HTR-8/SVneo (cell line): ENCODE measurements at places on chromosomes 2 and 18.
A peak's percentile ranks its signal among the peaks of the same experiment; 100 is the strongest.

DNA sequence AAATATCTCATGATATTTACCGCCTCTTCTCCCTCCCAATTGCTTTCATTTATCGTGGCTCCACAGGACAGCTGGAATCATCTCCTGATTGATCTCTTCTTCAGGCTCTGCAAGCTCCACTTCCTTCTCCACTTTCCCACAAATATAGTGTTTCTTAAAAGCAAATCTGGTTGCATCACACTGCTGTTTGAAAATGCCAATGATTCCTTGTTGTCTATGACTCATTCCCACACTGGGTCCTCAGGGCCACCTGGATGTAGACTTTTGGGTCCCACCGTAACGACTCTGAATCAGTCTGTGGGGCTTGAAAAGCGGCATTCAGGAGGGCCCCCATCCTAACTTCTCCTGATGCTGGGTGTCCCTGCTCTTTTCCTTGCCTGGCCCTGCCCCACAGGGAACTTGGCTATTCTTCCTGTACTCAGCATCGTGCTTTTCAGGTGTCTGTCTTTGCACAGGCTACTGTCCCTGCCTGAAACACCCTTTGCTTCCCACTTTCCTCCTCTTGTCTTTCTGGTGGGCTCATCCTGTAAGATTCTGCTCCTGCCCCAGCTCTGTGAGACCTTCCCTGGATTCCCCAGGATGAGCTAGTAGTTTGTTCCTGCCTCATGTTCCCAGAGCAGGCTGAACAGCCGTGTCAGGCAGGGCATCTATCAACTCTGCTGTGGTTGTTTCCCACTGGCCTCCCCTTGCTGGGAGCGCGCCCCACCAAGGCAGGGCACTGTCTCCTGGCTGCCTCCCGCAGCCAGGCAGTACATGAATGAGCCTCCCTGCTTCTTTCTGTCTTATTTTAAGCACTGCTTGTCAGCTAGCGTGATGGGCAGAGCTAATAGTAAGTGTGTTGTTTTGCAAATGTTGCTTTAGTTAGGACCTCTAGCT lies 111.9 kb downstream of the KCTD1 start:
- DNase-seq, result peak; percentile 55

- no peak for DNase-seq
These were observed 44.6 kb downstream of the SERPINB7 start for GRCh38 chr18:63819786-63820185.

DNA sequence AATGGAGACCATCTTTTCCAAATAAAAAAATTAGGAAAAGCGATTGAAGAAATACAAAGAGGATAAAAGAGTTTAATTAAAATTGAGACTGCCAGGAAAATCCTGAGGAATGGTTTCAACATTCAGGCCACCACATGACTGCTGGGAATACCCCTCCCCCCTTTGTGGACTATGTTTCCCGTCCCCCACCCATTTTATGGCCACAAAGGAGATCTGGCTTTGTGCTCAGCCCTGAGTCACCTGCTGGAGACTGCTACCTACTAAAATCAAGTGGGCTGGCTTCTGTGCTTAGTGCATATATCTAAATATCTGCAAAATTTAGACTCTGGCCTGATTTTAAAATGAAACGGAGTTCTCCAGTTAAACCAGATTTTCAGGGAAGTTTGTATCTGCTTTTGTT lies 10.1 kb downstream of the RND3 start:
- DNase-seq, result no peak

DNA sequence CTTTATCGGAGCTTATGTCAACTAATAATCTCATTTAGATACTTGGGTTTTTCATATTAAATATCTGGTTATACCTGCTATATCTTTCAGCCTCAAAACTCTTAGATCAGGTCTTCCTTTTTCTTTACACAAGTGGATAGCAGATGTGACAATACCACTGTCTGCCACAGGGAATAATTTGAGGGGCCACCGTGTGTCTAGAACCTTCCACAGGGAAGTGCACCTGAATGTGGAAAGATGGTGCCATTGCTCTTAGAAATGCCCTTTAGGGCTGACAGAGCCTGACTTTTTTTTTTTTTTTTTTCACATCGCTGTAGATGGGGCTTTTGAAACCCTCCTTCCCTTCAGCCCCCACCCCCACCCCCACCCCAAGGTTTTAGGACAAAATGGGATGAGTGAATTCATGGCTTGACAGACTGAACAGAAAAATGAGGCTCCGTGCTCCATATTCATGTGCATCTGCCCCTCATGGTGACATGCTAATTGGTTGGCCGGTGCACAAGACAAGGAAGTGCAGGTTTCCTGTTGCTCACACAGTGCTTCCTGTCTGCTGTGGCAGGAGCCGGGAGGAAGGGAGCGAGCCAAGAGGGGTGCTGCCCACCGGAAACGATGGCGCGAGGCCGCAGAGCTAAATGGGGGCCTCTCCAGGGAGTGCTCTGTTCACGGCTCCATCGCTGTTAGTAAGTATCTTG lies 246.0 kb downstream of the LDLRAD4 start:
- DNase-seq, result no peak

- DNase-seq, result no peak
These were observed 33.7 kb downstream of the EIF4E2 start for GRCh38 chr2:232584238-232584637.

DNA sequence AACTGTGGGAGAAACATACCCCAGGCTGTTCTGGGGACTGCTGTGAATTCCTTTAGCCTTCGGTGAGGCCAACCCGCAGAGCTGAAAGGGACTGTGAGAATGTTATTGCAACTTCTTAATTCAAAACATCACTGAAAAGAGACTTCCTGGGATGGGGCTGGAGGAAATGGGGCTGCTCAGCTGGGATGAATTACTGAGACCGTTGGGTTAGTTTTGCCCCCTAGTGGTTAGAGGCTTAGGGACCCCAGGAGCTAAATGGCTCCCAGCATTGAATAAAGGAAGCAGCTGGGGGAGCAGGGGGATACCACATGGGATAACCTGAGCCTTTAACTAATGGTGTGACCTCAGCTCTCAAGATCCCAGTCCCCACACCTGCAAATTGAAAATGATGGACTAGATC lies 941.1 kb upstream of the FANCL start:
- peak; percentile 10 for DNase-seq

DNA sequence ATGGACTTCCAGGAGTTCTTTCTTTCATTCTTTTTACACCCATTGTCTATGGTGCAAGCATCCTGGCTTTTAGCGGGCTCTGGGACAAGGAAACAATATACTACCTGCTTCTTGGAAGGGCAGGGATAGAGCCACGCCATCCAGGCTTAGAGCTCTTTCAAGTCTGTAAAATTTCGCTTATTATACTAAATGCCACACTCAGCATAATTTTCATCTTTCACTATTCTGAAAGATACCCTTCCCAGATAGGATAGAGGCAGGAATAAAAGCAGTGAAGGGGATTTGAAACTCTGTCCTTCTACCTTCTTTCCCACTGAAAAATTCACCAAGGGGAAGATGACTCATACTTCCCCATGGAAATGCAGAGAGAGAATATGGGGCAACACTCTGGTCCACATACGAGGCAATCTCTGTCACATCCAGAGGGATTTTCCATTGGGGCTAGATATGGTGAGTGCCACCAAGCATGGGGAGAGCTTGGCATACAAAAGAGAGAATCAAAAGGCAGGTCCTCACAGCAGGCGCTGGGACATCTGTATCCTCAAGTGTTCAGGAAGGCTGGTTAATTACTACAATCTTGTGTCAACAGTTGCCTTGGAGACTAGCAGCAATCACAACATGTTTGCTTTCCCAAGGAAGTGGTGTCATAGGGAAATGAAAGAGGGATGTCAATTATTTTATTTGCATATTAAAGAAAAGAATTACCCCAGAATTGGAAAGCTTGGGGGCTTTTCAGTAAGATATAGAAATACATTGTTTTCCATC lies 127.6 kb downstream of the TDRD15 start:
- DNase-seq, result no peak

GRCh38 chr2:25310965-25311864 lies 30.5 kb downstream of the DNMT3A start:
- no peak for DNase-seq

- no peak for DNase-seq
These were observed 28.8 kb upstream of the TMEM18 start for GRCh38 chr2:705971-706511.

DNA sequence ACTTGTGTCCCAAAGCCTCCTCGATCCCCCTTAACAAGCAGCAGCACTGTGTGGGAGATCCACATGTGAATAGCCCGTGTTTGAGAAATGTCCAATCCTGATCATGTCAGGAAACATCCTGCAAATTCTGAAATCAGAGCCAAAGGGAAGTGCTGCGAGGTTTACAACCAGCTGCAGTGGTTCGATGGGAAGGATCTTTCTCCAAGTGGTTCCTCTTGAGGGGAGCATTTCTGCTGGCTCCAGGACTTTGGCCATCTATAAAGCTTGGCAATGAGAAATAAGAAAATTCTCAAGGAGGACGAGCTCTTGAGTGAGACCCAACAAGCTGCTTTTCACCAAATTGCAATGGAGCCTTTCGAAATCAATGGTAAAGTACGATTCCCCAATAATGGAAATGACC lies at the start of gene MARCO:
Gene MARCO (plus strand): TSS at position 164 of the 400 bp plus-strand sequence. CDS start 107 bp downstream, at position 271.
- no peak for DNase-seq

GRCh38 chr18:34695310-34695709 lies 14.8 kb upstream of the DTNA start:
- no peak for DNase-seq

DNA sequence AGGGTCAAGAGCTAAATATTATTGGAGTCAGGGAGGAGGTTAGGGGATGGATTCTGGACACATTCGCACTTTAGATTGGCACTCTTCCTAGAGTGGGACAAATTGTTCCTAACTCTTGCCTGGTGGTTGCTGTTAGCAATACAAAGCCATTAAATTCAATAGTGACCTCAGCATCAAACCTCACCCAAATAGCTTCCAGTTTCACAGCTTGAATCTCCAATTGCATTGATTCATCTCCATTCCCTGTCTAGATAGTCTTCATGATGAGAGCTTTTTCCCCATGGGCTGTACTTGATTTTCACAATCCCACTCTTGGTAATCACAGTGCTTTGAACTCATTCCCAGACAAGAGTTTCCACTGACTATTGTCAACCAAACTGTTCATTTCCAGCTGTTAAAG lies 585.9 kb upstream of the SYT4 start:
- no peak for DNase-seq

- DNase-seq, result no peak
These were observed 445.7 kb upstream of the FANCL start for GRCh38 chr2:58686776-58687175.

- no peak for DNase-seq
These were observed 92.7 kb upstream of the CNGA3 start for GRCh38 chr2:98253461-98254070.

DNA sequence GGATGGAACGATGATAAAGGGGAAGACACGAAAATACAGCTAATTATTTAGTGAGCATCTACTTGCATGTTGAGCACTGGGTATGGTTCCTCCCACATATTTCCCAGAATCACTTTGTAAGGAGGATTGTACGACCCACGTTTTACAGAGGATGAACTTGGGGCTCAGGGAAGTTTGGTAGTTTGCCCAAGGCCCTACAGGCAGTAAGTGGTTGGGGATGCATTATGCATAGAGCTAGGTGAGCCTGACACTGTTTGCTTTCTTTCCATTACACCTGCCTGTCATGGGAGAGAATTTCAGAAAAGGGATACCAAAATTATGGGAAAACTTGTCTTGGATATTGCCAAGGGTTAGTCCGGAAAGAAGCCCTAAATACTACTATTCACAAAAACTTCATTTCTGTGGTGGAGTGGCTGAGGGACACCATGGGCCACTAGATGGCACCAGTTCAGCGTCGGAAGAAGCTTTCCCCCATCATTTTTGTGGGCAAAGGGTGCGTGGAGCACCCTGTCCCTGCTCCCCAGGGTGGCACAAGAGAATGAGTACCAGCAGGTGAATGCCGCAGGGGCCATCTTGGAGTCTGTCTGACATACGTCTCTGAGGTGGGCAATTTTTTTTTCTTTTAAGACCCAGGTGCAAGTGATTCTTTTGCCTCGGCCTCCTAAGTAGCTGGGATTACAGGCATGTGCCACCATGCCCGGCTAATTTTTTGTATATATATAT lies 23.5 kb upstream of the C18orf32 start:
- peak; percentile 48 for DNase-seq

GRCh38 chr2:196233021-196233804 lies 61.8 kb upstream of the STK17B start:
- DNase-seq, result peak; percentile 71

DNA sequence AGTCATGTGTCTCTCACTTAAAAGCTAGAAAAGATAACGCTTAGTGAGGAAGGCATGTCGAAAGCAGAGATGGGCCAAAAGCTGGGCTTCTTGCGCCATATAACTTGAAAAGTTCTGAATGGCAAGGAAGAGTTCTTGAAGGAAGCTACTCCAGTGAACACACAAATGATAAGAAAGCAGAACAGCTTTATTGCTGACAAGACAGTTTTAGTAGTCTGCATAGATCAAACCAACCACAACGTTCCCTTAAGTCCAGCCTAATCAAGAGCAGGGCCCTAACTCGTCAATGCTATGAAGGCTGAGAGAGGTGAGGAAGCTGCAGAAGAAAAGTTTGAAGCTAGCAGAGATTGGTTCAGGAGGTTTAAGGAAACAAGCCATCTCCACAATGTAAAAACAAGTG lies 55.7 kb downstream of the GALNT1 start:
- no peak for DNase-seq

DNA sequence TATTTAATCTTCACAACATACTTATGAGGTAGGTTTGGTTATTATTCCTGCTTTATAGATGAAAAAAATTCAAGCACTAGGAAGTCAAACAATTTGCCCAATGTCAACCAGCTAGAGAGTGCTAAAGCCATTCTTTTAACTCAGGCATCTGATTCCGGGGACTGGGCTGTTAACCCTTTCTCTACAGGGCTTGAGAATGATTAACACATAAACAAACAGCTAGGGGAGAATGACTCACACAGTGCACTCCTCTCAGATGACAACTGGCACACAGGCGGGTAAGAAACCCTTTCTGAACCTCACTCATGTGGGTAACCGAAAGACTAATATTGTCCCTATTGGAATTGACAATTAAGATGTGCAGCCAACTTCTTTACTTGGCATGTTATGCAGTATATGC lies 86.3 kb upstream of the FSHR start:
- no peak for DNase-seq

DNA sequence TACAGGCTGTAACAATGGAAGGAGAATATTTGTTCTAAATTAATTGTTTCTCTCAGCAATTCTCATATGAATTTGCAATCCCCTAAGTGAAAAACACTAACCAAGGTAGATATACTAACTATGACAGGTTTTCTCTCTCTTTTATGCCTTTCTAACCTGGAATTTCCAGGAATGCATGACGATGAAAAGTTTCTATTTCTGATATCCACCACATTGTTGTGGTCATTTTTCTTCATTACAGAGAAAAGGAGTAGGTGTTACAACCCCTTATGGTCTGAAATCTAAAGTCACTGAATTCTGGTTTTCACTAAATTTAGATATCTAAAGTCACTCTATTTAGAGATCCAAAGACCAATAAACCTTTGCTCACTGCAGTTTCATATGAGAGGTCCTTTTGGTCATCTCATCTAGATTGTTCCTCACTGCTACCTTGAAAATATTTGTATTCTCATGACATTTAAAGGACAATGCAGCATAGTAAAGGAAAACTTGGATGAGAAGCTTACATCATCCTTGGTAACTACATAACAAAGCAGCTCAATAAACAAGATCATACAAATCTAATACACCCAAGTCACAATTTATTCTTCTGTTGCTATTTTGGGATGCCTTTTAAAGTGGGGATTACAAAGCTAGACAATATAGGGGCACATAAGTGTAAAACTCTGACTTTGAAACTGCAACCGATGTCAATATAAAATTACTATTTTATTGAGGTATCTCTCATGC lies 85.8 kb downstream of the TCF4 start:
- DNase-seq, result no peak

- DNase-seq, result peak; percentile 70
These were observed 63.6 kb downstream of the CLHC1 start for GRCh38 chr2:55168221-55169154.
